ENCODE measurements at places on chromosomes 4 and X. TPM values are rescaled to one million over a fixed set of nuclear protein-coding genes. Genes with fewer than 3 reads are reported as not detected.

CHST7 gene
- 3.5 TPM for total RNA-seq

FGD1 gene
- total RNA-seq = 0.32 TPM

VCX2 gene
- not detected for total RNA-seq

PABPC4L gene
- total RNA-seq = not detected

KCND1 gene
- 7.6 TPM for total RNA-seq

GAGE13 gene
- not detected for total RNA-seq

PNPLA4 gene
- total RNA-seq = 14.3 TPM

TMEM47 gene
- total RNA-seq = not detected

WDR17 gene
- total RNA-seq = 2.9 TPM

MAGEA1 gene
- total RNA-seq = not detected

HAND2 gene
- not detected for total RNA-seq

PHEX gene
- total RNA-seq = 1.4 TPM

TMSB15B gene
- 12.4 TPM for total RNA-seq

GPC4 gene
- not detected for total RNA-seq

USP27X gene
- 1.9 TPM for total RNA-seq

GAGE12H gene
- not detected for total RNA-seq

NSUN7 gene
- 6.7 TPM for total RNA-seq

SULT1B1 gene
- 3.3 TPM for total RNA-seq

FTSJ1 gene
- 68.7 TPM for total RNA-seq

UBQLN2 gene
- total RNA-seq = 38.5 TPM

APEX2 gene
- total RNA-seq = 21.3 TPM

ZRSR2 gene
- total RNA-seq = 15.3 TPM

ADRA2C gene
- not detected for total RNA-seq

CT45A1 gene
- not detected for total RNA-seq

CCDC149 gene
- 0.19 TPM for total RNA-seq

MAGEC2 gene
- total RNA-seq = not detected

IL2 gene
- total RNA-seq = 24.8 TPM

KIAA1210 gene
- not detected for total RNA-seq

WDFY3 gene
- 1.3 TPM for total RNA-seq

LRCH2 gene
- not detected for total RNA-seq

LAS1L gene
- total RNA-seq = 37.9 TPM

CDS1 gene
- total RNA-seq = 0.22 TPM

FAM47A gene
- total RNA-seq = not detected

GRPEL1 gene
- 47.6 TPM for total RNA-seq

CXCL9 gene
- total RNA-seq = 0.94 TPM

AKAP14 gene
- total RNA-seq = not detected

All from activated T-cell treated with anti-CD3 and anti-CD28 coated beads, Interleukin-2, amount 50 U/mL, for 72 hours (primary cell).